ENCODE measurements at places on chromosomes 3 and 15.

GRCh38 chr3:104672331-104672730 is 694.4 kb upstream of the ALCAM start:
- DNase-seq, result no peak

DNA sequence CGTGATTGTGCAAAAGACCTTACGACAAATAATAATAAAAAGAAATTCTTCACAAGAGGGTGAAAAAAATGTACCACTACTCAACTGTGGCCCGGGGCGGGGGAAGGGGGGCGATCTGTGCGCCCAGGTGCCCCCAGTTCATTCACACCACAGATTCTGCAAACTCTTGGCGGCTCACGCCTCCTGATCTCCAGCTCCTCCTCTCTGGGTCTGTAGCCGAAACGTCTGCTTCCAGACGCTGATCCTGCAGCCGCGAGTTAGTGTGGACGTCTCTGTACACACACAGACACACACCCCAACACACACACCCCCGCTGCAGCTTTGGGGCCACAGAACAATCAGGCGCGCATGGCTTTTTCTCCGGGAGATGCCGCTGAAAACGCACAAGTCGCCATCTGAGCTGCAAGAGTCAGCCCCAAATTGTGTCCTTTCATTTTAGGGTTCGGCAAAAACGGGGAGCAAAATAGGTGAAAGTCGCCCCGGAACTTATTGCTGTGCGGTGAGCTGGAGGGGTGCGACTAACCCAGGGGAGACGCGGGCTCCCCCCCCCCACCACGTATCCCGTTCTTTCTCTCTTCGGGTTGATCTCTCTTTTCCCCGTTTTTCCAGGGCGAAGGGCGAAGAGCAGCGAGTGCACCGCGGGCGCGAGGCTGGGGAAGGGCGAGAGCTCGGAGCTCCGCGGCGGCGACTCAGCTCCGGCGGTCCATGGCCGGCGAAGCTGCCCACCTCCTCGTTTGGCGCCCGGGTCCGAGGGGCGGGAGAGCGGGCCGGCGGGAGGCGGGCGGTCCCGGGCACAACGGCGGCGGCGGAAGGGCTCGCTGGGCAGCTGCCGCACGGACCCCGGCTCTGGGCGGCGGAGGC is 505 bp upstream of the WNT5A start:
- no peak for DNase-seq

GRCh38 chr3:123229145-123229544 is 27.4 kb downstream of the SEC22A start:
- DNase-seq, result no peak

GRCh38 chr3:61250784-61251173 is 473 bp downstream of the FHIT start:
- DNase-seq, result no peak

- DNase-seq, result no peak
Measured at GRCh38 chr3:74562558-74563269, 51.7 kb downstream of the CNTN3 start.

DNA sequence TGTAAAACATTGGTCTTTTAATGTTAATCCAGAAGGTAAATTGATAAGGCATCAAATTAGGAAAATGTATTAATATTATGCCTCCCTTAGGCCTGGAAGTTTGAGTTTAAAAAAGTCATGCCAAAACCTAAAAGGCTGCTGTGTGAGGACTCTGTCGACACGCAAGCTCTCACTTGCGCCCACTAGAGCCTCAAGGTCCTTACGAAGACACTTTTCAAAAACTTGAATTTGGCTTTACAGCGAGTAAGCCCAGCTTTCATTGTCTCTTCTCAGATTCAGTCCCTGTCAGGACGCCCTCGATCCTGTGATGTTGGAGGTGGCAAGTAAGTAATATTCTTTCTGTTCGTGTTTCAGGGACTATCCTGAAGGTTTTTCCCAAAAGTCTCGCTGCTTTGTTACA is 89.7 kb downstream of the CRTC3 start:
- DNase-seq, result no peak

- DNase-seq, result no peak
Measured at GRCh38 chr3:120450600-120451271, at the start of gene FSTL1. FSTL1 (minus strand) TSS chr3:120450992; CDS start chr3:120450746, 246 bp downstream.

DNA sequence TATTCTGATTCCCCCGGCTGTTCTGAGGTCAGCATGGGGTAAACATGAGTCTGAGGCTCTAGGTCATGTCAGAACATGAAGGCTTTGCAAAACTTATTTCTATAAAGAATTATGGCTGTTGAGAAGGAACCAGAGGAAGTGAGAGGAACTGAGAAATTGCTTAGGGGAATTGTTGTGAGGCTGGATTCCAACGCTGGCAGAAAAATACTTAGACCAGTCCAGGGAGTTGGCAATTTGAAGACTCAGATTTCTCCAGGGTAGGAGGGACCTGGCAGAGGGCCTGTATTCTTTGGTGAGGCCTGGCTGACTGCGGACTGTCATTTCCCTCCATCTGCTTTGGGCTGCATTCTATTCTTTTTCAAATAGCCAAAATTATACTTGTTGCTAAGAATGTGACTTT is 155.5 kb downstream of the PLD1 start:
- no peak for DNase-seq

GRCh38 chr3:39205131-39205530 is 12.7 kb upstream of the XIRP1 start:
- DNase-seq, result no peak

DNA sequence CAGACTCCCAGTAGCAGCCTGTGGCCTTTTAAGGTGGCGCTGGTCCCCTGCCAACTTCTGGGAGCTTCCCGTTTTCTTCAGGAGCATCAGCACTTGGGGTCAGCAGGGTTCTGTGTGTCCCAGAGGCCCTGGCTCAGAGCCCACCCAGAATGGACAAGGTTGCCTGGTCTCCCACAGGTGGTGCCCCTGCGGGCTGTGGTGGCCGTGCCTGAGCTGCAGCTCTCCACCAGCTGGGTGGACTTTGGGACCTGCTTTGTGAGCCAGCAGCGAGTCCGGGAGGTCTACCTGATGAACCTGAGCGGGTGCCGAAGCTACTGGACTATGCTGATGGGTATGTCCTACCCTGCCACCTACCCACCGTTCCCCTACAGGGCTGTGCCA is 15.5 kb downstream of the ACAA1 start:
- no peak for DNase-seq

DNA sequence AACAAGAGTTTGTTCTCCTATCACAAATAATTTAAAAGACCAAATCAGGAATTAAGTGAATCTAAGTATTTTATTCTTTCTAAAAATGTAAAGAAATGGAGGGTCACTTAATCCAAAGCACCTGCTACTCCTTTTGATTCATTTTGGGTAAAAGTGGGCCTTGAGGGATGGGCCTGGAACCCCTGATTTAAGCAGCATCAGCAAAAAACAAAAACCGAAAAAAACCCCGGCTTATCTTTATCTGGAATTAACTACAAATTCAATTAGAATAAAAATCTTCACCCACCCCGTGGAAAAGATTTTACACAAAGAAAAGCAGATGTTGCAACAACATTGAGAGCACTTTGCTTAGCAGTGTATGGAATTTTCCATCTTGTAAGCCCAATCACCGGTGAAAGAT is 1018.2 kb downstream of the MCTP2 start:
- DNase-seq, result no peak
